ENCODE measurements at places on chromosomes 4 and X.

DNA sequence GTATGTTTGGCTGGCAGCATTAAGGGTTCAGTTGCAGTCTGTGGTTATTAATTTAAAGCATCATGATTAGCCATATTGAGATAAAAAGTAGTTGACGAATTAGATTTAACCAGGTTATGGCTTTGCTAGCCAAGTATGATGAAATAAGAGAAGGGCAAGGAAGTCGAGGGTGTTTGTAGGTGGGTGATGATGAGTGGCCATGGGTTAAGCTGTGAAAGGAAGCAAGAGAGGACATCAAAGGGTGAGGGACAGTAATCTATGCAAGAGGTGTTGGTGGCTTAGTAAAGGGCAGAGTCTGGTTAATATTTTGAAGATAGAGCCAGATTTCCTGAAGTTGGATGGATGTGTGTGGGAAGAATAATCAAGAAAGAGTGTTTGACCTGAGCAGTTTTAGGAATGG lies 44.5 kb downstream of the STIM2 start:
- DNase-seq = no peak

GRCh38 chrX:26651755-26652154 lies 435.8 kb downstream of the MAGEB5 start:
- DNase-seq = no peak

GRCh38 chr4:105092356-105092755 lies 54.3 kb upstream of the TET2 start:
- no peak for DNase-seq

DNA sequence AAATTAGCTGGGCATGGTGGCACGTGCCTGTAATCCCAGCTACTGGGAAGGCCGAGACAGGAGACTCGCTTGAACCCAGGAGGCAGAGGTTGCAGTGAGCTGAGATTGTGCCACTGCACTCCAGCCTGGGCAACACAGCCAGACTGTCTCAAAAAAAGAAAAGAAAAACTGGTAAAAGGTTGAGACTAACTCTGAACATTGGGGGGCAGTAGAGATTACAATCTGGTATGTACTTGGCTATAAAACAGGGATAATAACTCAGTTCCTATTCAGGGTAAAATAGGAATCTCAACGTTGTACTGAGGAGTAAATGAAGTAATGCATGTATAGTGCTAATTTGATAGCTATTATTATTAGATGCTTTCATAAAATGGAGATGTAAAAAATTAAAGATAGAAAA lies 12.5 kb upstream of the KLF8 start:
- no peak for DNase-seq

DNA sequence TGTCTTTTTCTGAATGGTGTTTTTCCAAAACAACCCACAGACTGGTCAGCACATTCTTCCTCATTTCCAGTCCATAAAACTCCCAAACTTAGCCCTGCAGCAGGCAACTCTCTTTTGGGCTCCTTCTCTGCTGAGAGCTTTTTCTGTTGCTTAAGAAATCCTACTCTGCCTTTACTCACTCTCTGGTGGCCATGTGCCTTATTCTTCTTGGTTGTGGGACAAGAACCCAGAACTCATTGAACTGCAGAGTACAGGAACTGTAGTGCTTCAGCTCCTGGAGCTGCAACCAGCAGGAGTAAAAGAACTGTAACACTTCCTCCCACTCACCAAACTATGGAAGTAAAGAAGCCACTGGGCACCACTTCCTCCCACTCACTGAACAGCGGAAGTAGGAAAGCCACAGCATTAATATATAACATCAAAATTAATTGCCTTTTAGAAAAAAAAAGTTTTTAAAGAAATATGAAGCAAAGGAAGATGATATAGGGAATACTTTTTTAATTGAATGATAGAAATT lies 864.1 kb upstream of the PCDH10 start:
- no peak for DNase-seq

DNA sequence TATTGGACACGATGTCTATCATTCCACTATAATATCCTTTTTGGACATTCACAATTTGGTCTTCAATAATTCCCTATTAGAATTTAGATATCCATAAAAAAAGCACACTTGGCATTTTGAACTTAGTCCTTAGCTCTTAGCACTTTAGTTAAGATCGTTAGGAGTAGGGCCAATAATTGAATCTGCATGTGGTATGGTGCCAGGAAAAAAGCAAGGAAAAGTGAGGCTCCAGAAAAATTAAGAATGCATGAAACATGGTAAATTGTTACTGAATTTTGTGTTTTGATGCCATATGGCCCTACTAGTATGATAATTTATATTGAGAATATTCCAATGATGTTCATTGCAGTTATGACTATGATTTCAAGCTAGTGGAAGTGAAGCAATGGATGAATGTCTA lies 53.6 kb upstream of the TEX13A start:
- DNase-seq = no peak

DNA sequence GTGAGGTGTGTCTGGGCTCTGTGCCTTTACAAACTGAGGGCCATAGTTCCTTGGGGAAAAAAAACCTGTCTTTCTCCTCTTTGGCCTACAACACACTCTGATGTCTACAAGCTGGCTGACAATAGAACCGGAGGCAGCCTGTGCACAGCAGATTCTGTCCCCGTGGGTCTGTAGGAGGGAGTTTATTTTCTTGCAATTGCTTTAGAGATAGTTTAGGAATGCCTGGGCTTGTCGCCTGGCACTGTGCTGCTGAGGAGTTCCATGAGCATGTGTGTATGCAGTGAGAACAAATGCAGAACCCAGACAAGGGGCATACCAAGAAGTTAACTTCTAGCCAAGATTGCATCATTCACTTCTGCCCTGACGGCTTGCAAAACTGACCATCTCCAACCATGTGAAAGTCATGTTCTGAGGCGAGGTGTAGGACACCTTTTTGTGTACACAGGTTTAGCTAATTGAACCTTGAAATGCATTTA lies 54.1 kb downstream of the CCNI start:
- no peak for DNase-seq

All from left forelimb (tissue), 1 donor.